NCI-H510A treated with DMSO at 0.1 percent for 48 hours (cell line): ENCODE measurements at places on chromosomes 2 and 18.

GRCh38 chr2:73970850-73971471, 13.7 kb upstream of the TET3 start:
- DNase-seq, result peak; percentile 34

GRCh38 chr2:160581035-160581434, 87.4 kb upstream of the RBMS1 start:
- no peak for DNase-seq

- DNase-seq, result no peak
These were observed 437.4 kb upstream of the SALL3 start for GRCh38 chr18:78542204-78542603.

DNA sequence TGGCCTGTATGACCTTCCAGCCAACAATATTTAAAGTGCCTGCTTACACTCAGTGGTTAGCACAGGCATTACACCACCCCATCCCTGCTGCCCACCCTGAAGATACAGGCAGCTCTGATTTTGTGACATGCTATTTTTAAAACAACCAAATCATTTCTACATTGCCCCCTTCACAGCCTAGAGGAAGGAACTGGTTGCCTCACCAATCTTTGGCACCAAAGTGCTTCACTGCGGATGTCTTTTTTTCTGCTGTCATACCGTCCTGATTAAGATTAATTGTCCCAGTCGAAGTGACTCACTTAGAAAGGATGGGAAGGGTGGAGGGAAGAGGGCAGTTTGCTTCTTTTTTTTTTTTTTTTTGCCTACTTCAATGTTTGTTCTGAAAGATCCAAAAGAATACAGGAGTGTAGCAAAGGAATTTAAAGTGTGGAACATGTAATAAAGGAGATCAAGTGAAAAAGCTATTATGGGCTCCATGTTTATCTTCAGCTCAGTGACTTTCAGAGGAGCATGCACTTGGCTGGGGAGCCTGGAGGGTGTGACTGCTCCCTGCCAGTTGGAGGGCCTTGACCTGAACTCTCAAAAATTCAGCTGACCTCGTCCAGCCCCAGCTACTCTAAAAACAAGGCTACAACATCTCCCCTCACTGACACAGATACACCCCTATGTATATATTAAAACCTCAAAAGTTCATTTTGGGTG, 501.1 kb upstream of the TNP1 start:
- peak; percentile 33 for DNase-seq

- no peak for DNase-seq
These were observed 3.1 kb downstream of the GORASP2 start for GRCh38 chr2:170932166-170932565.

- no peak for DNase-seq
These were observed 194.4 kb downstream of the TMX3 start for GRCh38 chr18:68520406-68521075.
